ENCODE measurements at places on chromosomes 7 and 10.

DNA sequence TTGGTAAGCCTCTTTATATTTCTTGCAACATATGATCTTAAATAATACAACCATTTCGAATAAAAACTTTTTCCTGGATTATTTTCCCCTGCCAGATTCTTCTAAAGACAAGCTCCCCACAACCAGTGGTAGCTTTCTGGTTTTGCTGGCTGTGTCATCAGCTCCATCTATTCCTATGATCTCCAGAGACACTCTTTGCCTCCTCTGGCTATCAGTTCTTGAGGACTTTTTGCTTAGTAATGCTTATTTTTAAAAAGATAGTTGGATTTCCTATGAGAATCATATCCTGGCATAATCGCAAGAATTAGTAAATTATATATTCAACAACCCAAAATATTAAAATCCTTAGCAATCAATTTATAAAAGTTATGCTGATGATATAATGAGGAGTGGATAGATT is 103.8 kb upstream of the SLC26A5 start:
- no peak for DNase-seq

GRCh38 chr10:126468467-126468866 is 80.2 kb upstream of the ADAM12 start:
- DNase-seq = no peak

DNA sequence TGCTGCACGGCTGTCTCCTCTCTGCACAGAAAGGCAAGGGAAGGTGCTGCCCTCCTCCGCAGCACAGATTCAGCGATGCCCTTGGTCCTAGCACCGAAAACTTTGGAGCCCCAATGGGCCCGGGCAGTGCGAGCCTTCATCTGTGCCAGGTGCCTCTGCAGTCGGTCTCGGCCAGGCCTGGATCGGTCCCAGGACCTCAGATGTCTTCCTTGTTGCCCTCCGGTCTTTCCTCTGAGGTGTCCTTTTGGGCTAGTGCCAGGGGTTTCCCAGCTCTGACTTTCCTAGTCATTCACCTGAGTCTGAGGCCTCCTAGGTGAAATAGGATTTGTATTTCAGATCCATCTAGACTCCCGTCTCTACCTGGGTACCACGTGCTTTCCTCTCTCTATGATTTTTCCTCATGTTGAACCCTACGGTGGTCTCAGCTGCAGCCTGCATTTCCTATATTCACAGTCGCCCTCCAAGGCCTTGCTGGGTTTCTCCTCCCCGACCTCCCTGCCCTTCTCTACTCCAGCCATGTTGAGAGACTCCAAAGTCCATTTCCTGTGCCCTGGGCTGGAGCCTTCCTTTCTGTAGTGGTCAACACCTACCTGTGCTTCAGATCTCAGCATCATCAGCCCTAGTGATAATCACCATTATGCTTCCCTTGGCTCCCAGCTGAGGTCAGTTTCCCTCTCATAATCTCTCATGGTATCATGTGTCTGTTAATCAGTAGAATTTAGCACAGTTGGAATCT is 92.0 kb upstream of the PRSS58 start:
- no peak for DNase-seq

DNA sequence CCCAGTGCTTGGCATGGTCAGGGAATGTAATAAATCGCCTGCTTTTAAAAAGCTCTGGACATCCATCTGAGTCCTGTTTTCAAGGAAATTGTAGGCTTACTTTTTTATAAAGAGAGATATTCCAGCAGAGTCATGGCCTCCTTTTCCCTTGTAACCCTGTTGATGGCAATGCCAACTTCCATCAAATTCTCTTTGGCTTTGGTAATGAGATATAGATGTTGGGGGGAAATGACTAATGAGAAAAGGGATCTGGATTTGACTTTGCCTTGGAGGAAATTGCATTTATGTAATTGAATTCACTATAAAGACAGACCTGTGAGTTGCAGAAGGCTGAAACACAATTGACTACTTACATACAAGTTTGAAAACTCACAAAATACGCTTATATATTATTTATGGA is 347.5 kb downstream of the GPR158 start:
- DNase-seq = no peak

GRCh38 chr7:155585951-155586350 is 39.6 kb upstream of the CNPY1 start:
- no peak for DNase-seq

DNA sequence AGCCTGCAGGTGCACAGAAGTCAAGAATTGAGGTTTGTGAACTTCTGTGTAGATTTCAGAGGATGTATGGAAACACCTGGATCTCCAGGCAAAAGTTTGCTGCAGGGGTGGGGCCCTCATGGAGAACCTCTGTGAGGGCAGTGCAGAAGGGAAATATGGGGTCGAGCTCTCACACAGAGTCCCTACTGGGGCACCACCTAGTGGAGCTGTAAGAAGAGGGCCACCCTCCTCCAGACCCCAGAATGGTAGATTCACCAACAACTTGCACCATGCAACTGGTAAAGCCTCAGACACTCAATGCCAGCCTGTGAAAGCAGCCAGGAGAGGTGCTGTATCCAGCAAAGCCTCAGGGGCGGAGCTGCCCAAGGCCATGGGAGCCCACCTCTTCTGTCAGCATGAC is 205.8 kb downstream of the CCSER2 start:
- DNase-seq = no peak

DNA sequence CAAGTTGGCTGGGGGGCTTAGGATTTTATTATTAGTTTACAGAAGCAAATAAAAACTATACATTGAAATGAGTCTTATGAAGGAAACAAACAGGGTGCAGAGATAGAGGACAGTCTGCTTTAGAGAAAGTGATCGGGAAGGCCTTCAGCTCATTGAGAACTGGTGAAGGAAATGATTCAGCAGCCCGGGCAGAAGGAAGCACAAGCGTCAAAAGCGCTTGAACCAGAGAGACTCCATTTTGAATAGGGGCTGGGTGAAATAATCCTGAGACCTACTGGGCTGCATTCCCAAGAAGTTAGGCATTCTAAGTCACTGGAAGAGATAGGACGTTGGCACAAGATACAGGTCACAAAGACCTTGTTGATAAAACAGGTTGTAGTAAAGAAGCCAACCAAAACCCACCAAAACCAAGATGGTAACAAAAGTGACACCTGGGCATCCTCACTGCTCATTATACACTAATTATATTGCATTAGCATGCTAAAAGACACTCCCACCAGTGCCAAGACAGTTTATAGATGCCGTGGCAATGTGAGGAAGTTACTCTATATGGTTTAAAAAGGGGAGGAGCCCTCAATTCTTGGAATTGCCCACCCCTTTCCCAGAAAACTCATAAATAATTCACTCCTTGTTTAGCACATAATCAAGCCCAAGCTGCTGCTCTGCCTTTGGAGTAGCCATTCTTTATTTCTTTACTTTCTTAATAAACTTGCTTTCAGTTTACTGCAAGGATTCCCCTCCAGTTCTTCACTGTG is 83.1 kb upstream of the MPP7 start:
- DNase-seq = no peak

DNA sequence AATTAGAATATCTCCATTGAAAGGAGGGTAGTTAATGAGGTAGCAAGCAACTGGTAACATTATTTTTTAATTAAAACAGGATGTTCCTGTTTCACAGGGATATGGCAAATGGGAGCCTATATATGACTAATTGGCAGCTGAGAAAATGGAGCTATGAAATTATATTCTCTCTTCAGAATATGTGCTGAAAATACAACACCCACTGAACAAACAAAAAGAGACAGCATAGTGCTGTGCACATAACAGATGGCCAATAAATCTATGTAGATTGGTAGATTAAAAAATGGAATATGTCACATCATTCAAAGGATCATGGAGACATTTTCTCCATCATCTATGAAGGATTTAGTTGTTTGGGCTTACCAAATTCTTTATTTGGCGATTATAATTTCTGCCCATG is 362.0 kb downstream of the GPR37 start:
- DNase-seq = no peak

- no peak for DNase-seq
Measured at GRCh38 chr7:41779918-41780317, 77.0 kb upstream of the INHBA start.

DNA sequence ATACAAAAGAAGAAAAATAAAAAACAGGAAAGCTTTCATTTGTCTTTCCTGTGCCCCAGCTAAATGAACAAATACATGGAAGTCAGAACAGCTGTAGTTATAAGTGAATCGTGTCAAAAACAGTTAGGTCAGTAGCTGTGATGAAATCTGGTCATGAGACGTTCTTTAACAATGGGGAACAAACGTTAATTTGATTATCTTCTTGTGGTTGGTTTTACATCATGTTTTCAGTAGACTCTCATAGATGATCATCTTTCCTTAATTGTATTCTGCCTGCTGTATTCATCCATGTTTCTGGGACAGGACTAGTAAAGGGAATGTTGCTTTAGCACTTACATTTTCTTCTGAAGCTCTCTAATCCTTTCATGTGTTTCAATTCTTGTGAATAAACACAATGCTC is 97.0 kb downstream of the PCLO start:
- DNase-seq = no peak

DNA sequence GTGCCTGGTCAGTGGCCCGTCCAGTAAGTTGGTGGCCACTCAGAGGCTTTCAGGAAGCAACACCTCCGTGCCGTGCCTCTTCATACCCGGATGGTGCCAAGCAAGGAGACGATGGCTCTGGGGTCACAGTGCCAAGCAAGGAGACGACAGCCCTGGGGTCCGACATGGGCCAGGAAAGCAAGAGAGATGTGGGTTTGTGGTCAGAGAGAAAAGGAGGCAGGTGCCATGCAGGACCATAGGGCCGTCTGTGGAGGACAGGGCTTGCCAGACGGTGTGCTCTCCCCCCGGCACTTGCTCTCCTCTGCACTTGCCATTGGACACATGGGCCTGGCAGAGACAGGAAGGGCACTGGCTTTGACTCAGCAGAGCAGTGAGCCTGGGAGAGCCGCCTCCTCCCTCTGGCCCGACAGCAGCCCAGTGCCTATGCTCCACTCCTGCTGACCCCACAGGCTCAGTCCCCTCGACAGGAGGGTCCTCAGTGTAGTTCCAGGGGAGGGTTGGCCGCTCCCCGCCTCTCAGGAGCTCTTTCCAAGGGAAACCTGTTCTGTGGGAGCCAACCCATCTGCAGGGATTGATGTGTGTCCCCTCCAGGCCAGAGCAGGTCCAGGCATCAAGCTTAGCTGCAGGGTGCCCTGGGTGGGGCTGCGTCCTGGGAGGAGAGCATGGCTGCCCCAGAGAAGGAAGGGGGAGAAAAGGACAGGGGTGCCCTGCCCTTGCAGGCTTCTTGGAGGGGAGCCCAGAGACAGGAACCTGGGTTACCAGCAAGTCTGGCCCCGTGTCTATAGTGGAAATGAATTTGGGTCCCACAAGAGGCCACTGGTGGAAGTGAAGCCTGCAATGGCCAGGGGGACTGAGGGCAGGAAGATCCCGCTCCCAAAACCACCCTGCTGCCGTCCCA is 7.6 kb upstream of the CALML5 start:
- DNase-seq = no peak

- DNase-seq = no peak
Measured at GRCh38 chr10:117531371-117532002, 11.1 kb upstream of the EMX2 start.

DNA sequence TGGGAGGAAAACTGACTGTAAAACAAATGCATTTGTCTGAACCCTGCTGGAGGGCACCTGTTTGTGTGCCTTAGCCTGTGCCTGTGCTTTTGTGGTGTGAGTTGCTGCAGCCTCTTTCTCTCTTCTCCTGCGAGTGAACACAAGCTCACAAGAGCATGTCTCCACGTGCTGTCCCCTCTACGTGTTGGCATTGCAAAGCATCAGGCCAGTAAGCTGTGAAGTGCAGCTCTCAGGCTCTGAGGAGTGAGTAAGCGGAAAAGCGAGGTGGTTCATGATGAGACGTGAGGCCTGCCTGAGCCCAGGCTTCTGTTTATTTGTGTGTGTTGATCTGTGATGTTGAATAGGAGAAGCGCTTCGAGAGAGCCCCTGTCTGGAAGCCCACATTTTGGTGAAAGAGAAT is 85.6 kb upstream of the PDCD4 start:
- no peak for DNase-seq

GRCh38 chr7:121369462-121369861 is 26.6 kb downstream of the FAM3C start:
- no peak for DNase-seq

- DNase-seq = no peak
Measured at GRCh38 chr10:79065091-79065551, 3.6 kb upstream of the ZMIZ1 start.

GRCh38 chr7:15239801-15240200 is 322.0 kb downstream of the AGMO start:
- no peak for DNase-seq

GRCh38 chr7:41700044-41700471 is 2.8 kb downstream of the INHBA start:
- DNase-seq = no peak

DNA sequence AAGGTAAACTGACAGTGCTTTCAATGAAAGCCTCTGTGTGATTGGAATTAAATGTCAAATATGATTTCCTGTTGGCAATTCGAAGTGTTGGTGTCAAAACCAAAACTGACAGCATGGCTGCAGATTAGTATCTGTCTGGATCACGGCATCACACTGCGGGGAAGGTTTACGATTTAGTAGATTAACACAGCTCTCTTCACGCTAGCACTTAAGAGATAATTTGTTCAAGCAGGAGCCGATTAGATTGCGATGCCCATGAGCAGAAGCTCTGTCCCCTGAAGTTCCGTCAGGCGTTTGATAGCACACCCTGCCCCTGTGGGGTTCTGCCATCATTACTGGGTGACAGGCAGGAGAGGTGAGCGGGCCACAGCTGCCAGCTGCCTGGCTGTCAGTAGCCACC is 279.5 kb upstream of the AUTS2 start:
- DNase-seq = no peak

GRCh38 chr10:91557651-91558111 is 75.2 kb downstream of the PPP1R3C start:
- DNase-seq = no peak

DNA sequence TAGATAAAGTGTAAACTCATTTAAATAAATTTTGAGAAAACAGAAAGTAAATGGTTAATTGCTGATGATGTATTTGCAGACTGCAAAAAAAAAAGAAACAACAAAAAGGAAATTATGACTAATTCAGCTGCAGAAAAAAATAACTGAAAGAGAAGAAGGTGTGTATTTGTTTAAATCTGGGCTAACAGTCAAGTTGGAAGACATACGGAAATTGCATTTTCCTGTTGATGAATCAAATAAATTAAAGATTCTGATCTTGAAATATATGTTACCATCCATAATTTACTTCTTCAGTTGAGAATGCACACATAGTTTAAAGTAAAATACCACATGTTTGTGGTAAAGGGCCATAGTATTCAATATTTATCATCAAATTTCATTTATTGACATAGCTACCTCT is 19.3 kb upstream of the ING3 start:
- DNase-seq = no peak

GRCh38 chr10:97936126-97936525 is 86.5 kb downstream of the GOLGA7B start:
- no peak for DNase-seq

- DNase-seq = no peak
Measured at GRCh38 chr10:1210667-1211066, 154.5 kb downstream of the WDR37 start.

GRCh38 chr7:150947761-150948651 is 30.1 kb downstream of the KCNH2 start:
- DNase-seq = no peak

DNA sequence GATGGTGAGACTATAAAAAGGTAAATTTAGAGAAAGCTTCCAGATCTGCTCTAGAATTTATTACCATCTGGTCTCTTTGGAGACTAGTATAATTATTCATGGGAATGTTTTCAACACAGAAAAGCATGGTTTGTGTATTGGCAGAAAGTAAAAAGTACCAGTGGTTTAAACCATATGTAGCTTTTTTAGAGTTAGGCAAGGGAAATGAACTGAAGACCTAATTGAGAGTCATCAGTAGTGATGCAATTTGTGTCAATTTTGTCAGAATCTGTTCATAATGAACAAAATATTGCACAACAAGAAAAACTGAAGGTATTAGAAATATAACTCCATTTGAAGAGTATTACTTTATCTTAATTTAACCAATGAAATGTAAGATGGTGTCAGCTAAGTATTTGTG is 181.4 kb downstream of the ADK start:
- no peak for DNase-seq

Measured in urothelium cell line (cell line).